ENCODE measurements at places on chromosomes 16 and 17.

GRCh38 chr16:17555176-17555575, 84.4 kb upstream of the XYLT1 start:
- DNase-seq = peak; percentile 32

- no peak for DNase-seq
Observed at GRCh38 chr16:83915081-83915480, 16.2 kb downstream of the MLYCD start.

DNA sequence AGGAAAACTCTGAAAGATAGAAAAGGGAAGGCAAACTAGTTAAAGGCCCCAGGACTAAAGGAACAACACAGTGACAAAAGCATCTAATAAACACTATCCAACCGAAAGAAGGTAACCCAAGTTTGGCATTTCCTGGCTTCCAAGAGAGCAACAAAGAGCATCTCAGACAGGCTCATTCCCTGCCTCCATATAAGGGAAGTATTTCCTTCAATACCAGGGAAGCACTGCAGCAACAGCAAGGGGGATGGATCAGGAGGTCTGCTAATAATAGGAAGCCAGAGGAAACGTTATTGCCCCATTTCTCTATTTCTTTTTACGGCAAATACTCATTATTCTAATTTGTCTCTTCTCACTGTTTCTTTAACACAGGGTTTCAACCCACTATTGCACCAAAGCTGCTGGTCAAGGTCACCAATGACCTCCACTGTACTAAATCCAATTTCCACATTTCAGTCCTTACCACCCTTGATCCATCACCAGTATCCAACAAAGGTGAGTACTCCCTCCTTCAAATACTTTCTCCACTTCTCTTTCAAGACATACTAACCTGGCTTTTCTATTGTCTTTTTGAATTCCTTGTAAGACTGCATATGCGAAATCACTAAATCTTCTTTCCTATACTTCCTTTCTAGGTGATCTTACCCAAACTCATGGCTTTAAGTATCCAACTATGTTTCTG, 86.1 kb downstream of the KANSL1 start:
- DNase-seq = no peak

- no peak for DNase-seq
Observed at GRCh38 chr16:57661936-57662906, 5.9 kb upstream of the ADGRG3 start.

GRCh38 chr16:66169817-66170216, 196.7 kb upstream of the CDH5 start:
- DNase-seq = no peak

- no peak for DNase-seq
Observed at GRCh38 chr17:38600906-38601305, 4.8 kb downstream of the SRCIN1 start.
